Dermis microvascular lymphatic vessel endothelial cell (primary cell): ENCODE measurements at places on chromosomes 16 and 17. TPM values are rescaled to one million over a fixed set of nuclear protein-coding genes. Genes with fewer than 3 reads are reported as not detected.

The MYLK3 gene
- total RNA-seq: under 0.01 and 0.13 TPM in 2 replicates

The RNFT1 gene
- total RNA-seq: 10.9 and 17.8 TPM in 2 replicates

The CCL14 gene
- 2.7 and 24.7 TPM in 2 replicates for total RNA-seq

The NLRC5 gene
- total RNA-seq: 16.6 and 16.7 TPM in 2 replicates

The RPS15A gene
- total RNA-seq: 1,241 and 1,560 TPM in 2 replicates

The GLP2R gene
- under 0.01 TPM in 1 of 2 replicates, not detected in the other for total RNA-seq

The P2RX1 gene
- not detected in 2 replicates for total RNA-seq

The TNP2 gene
- not detected in 2 replicates for total RNA-seq

The MPV17L gene
- 0.13 and 0.25 TPM in 2 replicates for total RNA-seq

The TEKT1 gene
- not detected in 2 replicates for total RNA-seq

The SPHK1 gene
- 196 and 380 TPM in 2 replicates for total RNA-seq

The NPIPA5 gene
- total RNA-seq: 0.64 TPM in 1 of 2 replicates, not detected in the other

The NACA2 gene
- not detected in 2 replicates for total RNA-seq

The ITGA2B gene
- 0.13 and 0.51 TPM in 2 replicates for total RNA-seq

The SMG6 gene
- total RNA-seq: 26.3 and 42.7 TPM in 2 replicates
